B cell (primary cell): ENCODE measurements at places on chromosomes 1 and 21.
A peak's percentile ranks its signal among the peaks of the same experiment; 100 is the strongest.

GRCh38 chr1:63968663-63969440, 195.0 kb downstream of the ROR1 start:
- DNase-seq, result no peak

- DNase-seq, result no peak
Observed at GRCh38 chr1:171421413-171422020, 63.8 kb upstream of the PRRC2C start.

GRCh38 chr1:16147156-16147926, 8.5 kb downstream of the EPHA2 start:
- DNase-seq, result no peak

GRCh38 chr1:238962941-238963340, 423.4 kb upstream of the CHRM3 start:
- DNase-seq, result no peak

- DNase-seq, result no peak
Observed at GRCh38 chr1:151058692-151059091, 730 bp downstream of the CDC42SE1 start.

DNA sequence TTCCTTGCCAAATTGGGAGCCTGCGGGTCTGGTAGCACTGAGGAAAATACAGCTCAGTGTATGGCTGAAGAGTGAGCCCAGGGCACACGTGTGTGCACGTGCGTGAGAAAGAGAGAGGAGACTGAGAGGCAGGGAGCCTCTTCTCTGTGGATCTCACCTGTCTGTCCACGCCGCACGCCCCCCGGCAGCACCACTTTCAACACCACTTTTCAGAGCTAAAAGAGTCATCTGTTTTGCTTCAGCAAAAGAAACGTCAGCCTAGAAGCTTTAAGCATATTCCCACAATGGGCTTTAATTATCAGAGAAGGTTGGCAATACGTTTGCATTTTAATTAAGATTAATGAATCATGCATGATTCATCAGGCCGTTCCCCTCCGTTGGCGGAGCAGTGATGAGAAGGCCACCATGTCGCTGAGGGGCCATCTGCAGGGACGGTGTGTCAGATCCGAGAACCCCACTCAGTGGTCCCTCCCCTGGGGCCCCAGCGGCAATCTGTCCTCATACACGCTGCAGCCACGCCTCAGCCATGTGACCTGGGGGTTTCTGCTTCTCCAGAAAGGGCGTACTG, 56.8 kb downstream of the SIK1 start:
- peak; percentile 58 for DNase-seq

DNA sequence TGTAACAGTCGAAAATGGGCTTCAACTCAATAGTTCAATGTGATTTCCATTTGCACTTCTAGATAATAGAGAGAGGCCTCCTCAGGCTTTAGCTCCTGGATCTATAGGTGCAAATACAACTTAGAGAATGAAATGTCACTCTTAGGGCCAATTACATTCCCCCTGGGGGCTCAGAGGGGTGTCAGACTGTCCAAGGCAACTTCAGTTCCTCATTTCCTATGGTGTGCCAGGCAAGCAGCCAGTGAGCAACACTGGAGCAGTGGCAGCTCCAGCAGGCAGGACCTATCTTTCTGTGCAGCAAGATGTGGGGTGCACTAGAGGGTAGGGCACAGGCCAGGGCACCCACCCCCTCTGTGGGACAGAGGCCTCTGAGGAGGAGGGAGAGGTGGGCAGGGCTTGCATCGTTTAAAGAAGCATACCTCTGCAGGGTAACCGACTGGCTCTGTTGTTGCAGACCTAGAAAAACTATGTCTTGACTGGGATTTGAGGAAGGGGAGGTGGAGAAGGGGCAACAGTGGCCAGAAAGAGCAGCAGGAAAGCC, 97.3 kb downstream of the SUSD4 start:
- DNase-seq, result no peak

DNA sequence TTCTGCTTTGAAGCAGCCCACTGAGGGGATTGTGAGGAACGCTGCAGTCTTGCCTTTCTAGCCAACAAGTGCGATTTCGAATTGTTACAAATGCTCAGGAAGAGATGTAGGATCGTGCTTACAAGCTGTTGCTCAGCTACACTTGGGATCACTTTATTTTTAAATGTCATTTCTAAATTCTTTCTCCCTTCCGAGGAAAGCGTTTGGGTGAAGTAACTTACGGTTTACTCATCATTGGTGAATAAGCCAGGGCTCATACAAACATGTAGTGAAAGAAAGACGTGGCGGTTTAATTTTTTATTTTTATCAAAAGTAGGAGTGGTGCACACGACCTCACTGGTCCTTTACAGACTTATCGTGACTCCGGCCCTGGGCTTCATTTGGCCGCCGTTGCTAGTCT, 386.6 kb downstream of the KIF26B start:
- no peak for DNase-seq

DNA sequence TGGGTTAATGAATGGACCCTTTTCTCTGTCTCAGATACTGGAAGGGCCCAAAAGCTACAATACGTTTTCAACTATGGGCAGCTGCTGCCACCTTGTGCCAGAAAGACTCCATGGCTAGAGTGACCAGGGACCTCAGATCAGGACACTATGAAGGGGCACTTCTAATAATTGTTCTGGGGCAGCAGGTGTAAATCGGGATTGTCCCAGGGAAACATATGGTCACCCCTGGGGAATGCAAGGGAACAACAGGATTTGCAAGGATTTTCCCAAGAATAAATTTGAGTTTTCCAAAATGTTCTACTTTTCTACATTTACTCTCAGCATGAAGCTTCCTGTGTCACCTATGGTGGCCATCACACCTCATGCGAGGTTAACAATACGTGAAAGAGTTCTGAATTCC, 12.0 kb upstream of the FCAMR start:
- DNase-seq, result peak; percentile 78

DNA sequence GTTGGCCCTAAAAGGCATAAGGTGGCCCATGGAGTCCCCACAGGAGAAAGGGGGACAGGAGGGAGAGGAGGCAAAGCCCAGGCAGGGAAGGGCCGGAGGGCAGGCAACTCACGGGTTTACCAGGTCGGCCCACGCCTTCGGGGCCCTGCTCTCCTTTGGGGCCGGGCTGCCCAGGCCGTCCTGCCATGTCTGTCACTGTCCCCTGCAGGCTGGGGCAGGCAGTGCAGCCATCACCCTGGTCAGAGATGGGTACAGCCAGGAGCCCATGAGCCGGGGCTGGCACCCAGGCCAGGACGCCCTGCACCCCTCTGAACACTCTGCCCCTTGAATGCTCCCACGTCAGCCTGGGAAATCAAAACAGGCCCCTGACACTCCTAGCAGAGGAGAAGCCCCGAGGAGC, 19.8 kb downstream of the COL16A1 start:
- no peak for DNase-seq

DNA sequence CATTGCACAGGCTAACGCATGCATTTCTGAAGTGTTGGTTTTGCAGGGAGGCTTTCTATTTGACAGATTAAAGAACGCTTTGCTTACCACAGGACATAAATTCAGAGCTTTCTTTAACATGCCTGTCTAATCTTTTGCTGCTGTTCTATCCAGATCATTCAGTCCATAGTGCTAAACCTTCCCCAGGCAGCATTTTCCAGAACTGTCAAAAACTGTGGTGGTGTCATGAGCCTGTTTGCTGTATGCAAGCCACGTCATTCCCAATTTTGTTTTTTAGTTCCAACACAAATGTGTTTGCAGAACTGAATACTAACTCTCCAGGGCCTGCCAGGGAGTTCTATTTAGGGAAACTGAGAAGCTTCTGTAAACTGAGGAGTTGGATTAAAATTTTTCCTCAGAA, 390.5 kb upstream of the LYPLAL1 start:
- DNase-seq, result no peak

DNA sequence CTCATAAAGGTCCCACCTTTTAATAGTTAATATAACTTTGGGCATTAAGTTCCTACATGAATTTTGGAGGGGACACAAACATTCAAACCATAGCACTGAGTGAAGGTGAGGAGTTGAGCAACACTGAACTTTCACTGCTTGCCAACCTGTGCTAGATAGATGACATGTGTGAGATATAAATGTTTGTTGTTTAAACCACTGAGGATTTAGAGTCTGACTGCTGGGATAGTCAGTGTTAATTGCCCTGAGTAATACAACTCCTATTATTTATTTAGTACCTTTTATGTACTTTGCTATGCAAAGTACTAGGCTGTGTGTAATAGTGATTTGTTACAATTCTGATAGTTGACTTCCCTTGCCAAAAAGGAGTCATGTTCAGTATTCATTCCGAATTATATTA, 32.4 kb upstream of the SLC16A1 start:
- no peak for DNase-seq

DNA sequence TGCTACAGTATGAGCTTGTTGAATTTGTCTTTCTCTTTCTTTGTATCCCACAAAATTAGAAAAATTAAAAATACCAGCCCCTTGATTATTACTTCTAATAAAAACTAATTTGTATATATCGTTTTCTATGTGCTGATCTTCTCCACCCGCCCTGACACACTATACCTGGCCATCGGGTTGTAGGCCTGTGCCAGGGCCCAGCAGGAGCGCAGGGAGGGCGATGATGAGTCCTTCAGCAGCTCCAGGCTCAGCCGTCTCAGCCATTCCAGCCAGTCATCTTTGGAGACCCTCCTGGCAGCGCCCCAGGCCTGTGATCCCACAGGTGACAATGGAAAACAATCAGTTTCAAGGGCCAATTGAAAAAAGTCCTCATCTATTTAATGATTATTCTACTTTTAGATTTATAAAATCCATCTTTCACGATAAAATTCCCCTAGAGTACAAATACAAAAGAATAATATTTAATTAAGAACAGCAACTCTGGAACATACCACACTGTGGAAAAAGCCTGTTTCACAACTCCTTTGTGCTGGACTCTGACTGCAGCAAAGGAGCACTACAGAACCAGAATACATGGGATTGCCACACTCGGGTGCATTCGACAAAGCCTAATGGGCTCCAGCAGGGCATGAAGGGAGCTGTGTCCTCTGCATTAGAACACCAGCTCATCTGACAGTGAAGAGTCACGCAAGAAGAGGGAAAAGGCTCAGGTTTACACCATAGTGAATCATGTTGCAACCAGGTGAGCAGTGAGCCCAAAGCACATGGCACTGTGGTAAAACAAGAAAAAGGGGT, 15.4 kb downstream of the ANGPTL7 start:
- DNase-seq, result no peak

DNA sequence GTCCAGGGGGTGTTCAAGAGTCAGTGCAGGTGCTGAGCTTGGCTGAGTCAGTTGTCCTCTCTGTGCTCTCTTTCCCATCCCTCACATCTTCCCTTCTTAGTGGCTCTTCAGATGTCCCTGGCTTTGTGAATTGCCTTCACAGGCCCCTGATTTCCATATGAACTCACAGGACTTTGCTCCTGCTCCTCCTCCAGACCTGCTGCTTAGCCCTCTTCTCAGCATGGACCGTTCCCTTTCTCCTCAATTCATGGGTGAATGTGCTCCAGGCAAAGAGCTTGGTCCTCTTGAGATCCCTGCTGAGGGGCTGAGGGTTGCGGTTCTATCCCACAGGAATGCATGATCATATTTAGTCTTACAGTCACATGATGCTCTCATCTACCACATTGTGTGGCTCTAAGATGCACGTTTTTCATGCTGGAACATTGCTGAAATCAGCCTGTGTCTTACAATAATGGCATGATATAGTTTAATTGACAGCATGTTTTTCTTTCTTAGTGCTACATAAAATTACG, 30.5 kb downstream of the CACNA1E start:
- no peak for DNase-seq

- DNase-seq, result no peak
Observed at GRCh38 chr1:17904290-17904689, 149.2 kb downstream of the ACTL8 start.

DNA sequence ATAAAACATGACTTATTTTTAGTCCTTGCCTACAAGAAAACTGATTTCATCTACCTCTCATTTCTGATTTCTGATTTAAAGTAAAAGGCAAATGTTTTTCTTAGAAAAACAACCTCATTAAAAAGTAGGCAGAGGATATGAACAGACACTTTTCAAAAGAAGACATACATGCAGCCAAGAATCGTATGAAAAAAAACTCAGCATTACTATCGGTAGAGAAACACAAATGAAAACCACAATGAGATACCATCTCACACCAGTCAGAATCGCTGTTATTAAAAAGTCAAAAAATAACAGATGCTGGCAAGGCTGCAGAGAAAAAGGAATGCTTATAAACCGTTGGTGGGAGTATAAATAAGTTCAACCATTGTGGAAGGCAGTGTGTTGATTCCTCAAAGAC, 16.2 kb downstream of the ODR4 start:
- no peak for DNase-seq

- DNase-seq, result no peak
Observed at GRCh38 chr1:23529146-23530086, 1.6 kb downstream of the E2F2 start.

DNA sequence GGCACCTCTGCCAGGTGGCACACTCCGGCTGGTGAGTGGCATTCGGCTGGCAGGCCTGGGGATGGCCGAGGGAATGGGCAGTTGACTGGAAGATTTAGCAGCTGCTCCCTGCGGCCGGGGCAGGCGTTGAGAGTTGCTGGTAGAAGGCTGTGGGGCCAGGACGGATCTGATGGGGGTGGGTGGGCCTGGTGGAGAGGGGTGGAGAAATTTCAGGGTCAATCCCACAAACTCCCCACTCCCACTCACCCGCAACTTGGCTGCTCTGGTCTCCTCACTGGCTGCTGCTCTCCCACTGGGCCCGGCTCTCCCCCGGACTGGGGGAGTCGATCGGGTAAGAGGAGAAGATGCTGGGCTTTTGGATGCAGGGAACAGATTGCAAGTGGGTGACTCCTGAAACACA, 2.1 kb downstream of the PSRC1 start:
- no peak for DNase-seq
